ENCODE measurements at places on chromosomes 12 and 14.

- no peak for DNase-seq
These were observed 238.5 kb downstream of the GPHN start for GRCh38 chr14:66746316-66747006.

- no peak for DNase-seq
These were observed 527.3 kb downstream of the SNAPC1 start for GRCh38 chr14:62289471-62289870.

DNA sequence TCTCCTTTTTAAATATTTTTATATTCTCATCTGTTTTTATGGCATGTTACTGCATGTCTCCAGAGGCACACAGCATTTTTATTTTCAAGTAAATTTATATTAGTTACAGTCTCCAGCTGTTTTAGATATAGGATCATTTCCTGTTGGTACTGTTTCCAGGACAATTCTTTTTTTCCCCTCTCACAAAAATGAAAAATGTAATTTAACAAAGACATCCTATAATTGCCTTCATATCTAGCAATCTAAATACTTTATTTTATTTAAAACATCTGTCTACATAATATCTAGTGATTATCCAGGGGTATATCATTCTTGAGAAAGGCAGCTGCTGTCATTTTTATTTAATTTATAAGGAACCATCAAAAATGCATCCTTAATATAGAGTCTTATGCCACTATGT is 272.4 kb upstream of the NPAS3 start:
- no peak for DNase-seq

- DNase-seq = no peak
These were observed 1027.2 kb upstream of the TMEM132C start for GRCh38 chr12:127239781-127240180.

DNA sequence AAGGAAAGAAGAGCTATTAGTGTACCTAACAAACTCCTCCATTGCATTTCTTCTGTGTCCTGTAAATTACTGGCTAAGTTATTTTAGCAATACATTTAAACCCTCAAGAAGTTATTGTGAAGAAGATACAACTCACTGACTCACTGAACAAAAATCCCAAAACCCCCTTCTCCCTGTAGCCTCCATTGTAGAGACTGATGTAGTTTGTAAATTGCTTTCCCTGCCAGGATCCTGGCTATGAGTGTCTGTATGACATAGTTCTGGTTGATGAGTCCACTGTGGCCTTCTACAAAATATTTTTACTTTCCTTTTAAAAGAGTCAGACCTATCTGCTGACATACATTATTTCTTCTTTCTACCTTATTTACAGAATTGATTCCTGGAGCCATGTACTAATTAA is 155.6 kb downstream of the SLC6A15 start:
- DNase-seq = no peak

DNA sequence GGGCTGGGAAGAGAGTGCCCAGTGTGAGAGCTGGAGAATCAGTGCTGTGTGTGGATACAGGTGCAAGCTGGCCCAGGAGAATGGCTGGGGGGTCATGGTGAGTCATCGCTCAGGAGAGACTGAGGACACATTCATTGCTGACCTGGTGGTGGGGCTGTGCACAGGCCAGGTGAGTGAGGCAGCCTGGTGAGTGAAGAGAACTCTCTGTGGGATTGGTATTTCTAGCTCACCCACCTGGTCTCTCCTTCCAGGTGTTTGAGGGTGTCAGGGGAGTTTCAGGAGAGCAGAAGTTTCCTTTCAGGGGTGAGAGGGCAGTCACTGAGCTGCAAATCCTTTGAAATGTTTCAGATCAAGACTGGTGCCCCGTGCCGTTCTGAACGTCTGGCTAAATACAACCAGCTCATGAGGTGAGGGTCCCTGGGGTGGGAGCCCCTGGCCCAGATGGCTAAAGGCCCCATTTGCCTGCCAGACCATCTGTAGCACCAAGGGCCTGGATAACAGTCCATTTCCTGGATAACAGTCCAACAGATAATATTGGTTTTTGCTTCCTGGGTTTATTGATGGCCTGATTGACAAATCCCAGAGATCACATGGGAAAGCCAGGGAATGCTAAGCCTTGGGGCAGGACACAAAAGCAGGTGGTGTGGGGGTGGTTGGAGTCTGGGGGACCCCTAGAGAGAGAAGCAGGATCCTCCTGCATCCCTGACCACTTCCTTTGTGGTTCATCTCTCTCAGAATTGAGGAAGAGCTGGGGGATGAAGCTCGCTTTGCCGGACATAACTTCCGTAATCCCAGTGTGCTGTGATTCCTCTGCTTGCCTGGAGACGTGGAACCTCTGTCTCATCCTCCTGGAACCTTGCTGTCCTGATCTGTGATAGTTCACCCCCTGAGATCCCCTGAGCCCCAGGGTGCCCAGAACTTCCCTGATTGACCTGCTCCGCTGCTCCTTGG is 5.5 kb upstream of the ATN1 start:
- DNase-seq = no peak

- DNase-seq = no peak
These were observed 619.3 kb downstream of the SNAPC1 start for GRCh38 chr14:62381311-62382070.

DNA sequence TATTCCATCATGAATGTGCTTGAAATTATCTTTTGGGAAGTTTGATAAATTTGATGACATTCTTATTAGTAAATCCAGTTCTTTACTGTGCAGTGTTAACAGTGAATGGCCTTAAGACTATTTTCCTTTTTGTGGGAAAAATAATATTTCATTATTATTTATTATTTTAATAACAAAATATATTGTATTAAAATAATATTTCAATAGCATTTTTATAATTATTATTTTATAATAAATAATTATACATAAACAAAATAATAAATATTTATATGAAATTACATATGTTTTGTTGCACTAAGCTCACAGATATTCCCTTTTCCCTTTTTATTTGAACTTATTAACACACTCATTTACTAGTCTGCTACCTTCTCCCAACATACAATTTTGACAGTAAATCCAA is 33.6 kb downstream of the PIK3C2G start:
- DNase-seq = no peak

DNA sequence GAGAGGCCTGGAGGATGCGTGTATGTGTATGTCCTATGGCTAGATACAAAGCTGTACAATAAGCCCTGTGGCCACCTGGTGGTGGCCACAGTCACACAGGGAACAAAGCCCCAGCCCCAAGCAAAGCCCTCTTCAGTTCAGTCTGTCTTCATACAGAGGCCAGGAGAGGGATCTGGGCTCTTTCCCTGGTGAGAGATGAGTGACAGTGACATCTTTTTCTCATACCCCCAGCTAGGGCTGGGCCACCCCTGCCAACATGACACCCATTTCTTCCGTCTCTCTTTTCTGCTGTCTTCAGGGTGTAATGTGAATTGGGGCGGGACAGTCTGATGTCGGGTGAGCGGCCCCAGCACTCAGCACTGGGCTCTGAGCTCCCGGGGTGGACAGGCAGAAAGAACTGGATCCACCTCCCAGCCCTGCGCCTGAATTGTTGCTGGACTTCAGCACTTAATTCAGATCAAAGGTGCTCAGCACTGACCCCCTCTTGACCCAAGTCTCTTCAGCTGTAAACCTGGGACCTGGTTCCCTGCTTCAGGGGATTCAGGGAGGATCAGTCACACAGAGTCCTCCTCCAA is 59.8 kb downstream of the SERPINA3 start:
- DNase-seq = no peak

GRCh38 chr12:108418164-108418890 is 79.2 kb upstream of the CMKLR1 start:
- DNase-seq = no peak

GRCh38 chr12:2003676-2004112 is 563 bp downstream of the DCP1B start:
- no peak for DNase-seq

DNA sequence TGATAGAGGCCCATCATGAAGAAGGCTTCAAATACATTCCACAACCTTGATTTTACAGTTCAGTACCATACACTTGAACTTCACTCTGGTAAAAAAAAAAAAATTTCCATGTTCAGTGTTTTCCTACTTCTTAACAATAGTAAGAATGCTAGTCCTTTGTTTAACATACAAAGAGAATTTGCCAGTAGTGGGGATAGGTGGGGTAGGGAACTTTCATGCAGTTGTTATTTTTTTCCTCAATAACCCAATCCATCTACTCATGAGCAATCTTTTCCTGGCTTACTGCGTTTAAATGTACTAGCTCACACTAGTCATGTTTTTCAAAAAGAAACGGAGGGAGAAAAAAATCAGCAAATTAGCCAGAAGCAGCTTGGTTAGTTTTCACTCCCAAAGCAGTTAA is 206.1 kb downstream of the PRKD1 start:
- no peak for DNase-seq

DNA sequence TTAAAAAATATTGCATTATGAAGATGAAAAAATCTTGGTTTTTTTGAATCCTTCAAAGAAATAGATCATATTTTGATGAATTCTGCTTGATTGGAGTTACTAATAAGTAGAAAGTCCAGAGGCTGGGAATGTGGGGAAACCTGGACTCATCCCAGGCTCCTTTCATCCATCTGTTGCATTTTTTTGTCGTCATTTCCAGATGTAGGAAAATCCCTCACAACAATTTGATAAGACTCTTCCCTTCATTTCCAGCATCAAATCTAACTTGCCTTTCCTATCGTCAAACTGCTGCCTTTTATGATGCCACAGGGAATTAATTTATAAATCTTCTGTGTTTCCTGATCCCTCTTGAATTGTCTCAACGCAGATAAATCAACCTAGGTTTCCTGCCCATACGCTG is 211.6 kb downstream of the FBXL14 start:
- DNase-seq = no peak

GRCh38 chr12:27555361-27555760 is 31.4 kb downstream of the PPFIBP1 start:
- DNase-seq = no peak

GRCh38 chr14:20421267-20421666 is 8.0 kb upstream of the TEP1 start:
- DNase-seq = no peak

DNA sequence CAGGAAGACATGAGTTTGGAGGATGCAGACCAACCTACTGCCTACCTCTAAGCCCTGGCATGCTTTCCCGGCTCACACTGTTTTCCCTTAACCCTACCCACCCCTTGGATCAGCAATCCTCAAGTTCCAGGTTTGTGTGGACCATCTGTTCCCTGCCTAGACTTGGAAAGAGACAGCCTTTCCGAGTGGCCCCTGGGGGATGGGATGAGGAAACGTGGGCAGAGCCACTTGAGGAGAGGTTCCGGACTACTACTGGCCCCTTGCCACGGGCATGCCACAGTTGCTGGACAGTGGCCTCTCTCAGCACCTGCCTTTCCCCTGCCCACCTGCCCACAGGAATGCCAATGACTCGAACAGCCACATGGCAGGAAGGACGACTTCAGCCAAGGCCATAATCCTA is 135.9 kb downstream of the SLC15A4 start:
- no peak for DNase-seq

DNA sequence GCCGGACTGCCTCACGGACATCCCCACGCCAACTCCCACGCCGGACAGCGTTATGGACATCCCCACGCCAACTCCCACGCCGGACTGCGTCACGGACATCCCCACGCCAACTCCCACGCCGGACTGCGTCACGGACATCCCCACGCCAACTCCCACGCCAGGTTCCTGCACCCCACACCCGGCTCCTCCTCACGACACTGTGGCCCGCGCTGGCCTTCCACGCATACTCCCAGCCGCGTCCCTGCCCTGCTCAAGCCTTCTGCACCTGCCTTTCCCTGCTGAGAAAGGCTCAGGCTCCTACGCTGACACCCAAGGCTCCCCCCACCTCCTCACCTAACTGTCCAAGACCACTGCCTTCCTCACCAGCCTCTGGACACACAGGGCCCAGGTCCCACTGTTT is 9.7 kb downstream of the CACNA2D4 start:
- DNase-seq = no peak

DNA sequence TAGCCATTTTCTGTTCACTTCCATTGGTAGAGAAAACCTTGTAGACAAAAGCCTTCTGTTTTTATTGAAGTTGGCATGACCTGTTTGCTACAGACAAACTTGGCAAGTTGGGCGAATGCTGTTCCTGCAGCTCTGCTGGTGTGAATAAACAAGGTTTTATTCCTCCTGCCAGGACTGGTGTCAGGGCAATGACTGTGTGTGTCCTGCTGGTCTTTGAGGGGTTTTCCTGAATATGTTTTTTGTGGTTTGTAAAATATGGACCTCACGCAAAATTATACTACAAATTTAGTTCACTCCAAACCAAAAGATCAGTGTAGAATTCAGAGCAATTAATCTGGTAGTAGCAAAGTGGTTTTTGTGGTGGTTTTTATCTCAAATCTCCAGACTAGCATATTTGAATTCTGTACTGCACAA is 140.8 kb downstream of the ERC1 start:
- DNase-seq = no peak

DNA sequence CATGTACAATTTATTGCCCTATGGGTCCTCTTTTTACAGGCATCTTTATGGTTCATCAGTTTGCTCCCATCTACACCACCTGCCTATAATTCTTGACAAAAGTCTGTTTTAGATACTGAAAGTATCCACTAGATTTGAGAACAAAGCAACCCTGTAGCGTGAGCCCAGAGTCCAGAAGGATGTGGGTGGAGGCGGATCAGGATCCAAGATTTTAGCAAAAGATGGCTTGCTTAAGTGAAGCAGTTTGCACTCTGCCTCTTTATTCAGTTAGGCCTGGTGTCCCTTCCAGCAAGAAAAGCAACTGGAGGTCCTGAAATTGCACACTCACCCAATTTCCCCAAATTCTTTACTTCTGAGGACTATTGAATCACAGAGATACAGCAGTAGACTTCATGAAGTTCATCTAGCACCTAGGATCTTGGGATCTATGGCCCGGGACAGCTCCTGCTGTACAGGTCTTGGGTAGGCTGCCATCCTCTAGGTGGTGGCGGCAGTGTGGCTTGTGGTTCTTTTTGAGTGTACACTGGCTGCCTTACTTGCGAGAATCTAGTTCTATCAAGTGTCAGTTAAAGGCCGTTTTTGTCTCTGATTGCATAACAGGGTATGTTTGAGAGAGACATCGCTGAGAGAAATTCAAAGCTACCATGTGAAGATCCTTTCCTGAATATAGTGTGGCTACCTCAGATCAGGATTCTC is 873.2 kb downstream of the NRXN3 start:
- no peak for DNase-seq

GRCh38 chr12:128078301-128078971 is 188.5 kb upstream of the TMEM132C start:
- DNase-seq = no peak

DNA sequence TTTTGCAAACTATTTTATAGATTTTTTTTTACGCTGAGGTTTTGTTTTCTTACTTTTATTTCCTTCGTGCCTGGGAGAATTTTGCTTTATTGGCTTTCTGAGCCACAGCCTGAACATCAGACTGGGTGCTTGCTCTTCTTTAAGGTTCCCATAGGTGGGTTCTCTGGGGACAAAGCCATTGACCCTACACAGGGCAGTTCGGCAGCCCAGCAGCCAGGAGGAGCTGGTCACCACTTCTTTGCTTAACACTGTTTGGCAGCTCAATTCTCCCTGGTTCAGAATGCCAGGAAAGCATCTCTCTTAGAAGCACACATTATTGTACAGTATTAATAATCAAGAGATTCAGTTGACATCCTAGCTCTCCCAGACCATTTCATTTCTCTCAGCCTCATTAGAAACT is 140.8 kb upstream of the NEDD1 start:
- DNase-seq = no peak

Data from activated T-cell treated with anti-CD3 and anti-CD28 coated beads for 24 hours (primary cell).